ENCODE measurements at places on chromosomes 5 and 9. TPM values are rescaled to one million over a fixed set of nuclear protein-coding genes. Genes with fewer than 3 reads are reported as not detected.

The GDA gene
- 2.4 TPM for total RNA-seq

The FAM78A gene
- 4.2 TPM for total RNA-seq

The OR1L6 gene
- not detected for total RNA-seq

The ANKRD34B gene
- total RNA-seq = not detected

The HSPB3 gene
- not detected for total RNA-seq

The TTC16 gene
- 0.13 TPM for total RNA-seq

The SHISAL2B gene
- total RNA-seq = not detected

The MAP1B gene
- total RNA-seq = 218 TPM

The LRRC26 gene
- total RNA-seq = not detected

The LRRTM2 gene
- total RNA-seq = 0.58 TPM

The GABRA1 gene
- total RNA-seq = not detected

The NMUR2 gene
- total RNA-seq = not detected

The CEP72 gene
- 7.5 TPM for total RNA-seq

The ARHGEF39 gene
- not detected for total RNA-seq

The ZNF366 gene
- total RNA-seq = 8.0 TPM

The LCN12 gene
- 8.6 TPM for total RNA-seq

The EPB41L4B gene
- total RNA-seq = 31.8 TPM

The CATSPER3 gene
- total RNA-seq = 0.80 TPM

The SCGB3A2 gene
- total RNA-seq = 1.0 TPM

The DOLK gene
- 9.6 TPM for total RNA-seq

The GCNT4 gene
- total RNA-seq = 1.4 TPM

The TEK gene
- 20.5 TPM for total RNA-seq

The ALDH1A1 gene
- 277 TPM for total RNA-seq

The IRX1 gene
- total RNA-seq = 0.62 TPM

The GABRP gene
- total RNA-seq = 0.45 TPM

The LTC4S gene
- 21.7 TPM for total RNA-seq

The ADAMTS19 gene
- total RNA-seq = 0.27 TPM

The SLC9A3 gene
- total RNA-seq = 12.3 TPM

The TRMO gene
- total RNA-seq = 15.6 TPM

The MYOT gene
- 10.9 TPM for total RNA-seq

The PDCD1LG2 gene
- 3.0 TPM for total RNA-seq

Data from sciatic nerve (tissue), 2 donors.